ENCODE measurements at places on chromosomes 1 and 21.

DNA sequence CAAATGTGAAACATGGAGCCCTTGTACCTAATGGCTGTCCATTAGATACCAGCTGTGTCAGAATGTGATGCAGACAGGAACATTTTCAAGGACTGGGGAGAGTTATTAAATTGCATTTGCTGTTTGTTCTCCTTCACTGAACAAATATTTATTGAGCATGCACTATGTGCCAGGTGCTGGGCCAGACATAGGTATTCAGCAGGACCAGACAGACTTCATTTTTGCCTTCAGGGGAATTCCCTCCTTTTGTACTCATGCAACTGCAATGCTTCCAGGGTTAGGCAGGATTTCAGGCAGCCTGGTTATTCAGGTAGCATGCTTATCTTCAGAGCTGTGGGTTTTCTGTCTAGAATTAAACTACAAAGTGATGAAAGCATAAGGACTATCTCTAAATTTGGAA is 64.2 kb upstream of the SMYD2 start:
- DNase-seq: no peak

GRCh38 chr1:192527950-192528349 is 47.6 kb upstream of the RGS1 start:
- DNase-seq: no peak

GRCh38 chr1:154442006-154442740 is 37.0 kb downstream of the IL6R start:
- no peak for DNase-seq

GRCh38 chr1:94855307-94855700 is 35.1 kb downstream of the SLC44A3 start:
- DNase-seq: no peak

DNA sequence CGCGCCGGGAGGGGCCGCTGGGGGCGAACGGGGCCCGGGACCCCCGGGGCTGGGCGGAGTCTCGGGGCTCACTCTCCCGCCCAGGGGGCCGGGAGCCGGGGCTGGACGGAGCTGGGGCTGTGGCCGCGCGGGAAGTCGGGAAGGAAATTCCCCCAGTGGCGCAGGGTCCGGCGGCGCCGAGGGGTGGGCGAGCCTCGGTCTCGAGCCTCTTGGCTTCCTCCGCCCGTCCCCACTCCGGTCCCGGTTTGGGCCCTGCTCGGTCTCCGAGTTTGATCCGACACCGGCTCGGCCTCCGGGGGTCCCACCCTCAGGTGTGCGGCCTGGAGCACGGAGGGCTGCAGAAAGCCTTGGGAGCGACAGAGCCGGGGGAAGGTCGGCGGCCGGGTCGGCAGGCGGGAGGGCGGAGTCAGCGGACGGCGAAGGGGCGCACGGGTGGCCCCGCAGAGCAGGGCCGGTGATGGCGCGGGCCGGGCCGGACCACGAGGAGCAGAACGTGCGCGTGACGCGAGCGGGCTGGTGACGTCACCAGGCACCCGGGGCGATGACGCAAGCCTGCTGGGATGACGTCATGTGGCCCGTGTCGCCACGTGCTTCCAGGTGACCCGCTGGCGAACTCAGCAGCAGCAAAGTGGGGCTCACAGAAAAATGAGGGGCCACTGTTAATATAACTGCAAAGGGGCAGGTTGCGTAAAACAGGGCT is 610 bp upstream of the HES4 start:
- DNase-seq: peak; percentile 56

DNA sequence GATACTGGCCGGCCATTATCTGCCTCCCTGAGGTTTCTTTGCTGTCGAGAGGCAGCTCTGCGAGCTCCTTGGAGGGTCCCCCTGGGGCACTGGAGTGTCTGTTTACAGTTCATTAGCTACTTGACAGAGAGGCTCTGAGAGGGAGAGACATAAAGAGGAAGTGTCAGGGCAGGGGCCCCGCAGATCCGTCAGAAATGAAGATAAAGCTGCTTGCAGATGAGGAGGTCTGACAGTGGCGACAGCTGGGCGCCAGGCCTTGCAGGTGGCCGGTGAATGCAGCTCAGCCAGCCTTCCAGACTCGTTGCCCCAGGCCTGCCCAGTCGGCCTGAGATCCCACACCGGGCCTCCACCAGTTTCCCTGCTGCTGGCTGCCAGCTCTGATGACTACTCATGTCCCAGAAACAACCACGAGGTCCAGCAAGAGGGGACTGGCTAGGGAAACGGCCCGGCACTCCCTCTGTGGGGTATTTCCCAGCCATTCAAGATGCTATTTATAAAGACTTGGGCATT is 84.7 kb downstream of the DISP3 start:
- DNase-seq: no peak

GRCh38 chr1:4178501-4179113 is 278.5 kb upstream of the C1orf174 start:
- DNase-seq: no peak

DNA sequence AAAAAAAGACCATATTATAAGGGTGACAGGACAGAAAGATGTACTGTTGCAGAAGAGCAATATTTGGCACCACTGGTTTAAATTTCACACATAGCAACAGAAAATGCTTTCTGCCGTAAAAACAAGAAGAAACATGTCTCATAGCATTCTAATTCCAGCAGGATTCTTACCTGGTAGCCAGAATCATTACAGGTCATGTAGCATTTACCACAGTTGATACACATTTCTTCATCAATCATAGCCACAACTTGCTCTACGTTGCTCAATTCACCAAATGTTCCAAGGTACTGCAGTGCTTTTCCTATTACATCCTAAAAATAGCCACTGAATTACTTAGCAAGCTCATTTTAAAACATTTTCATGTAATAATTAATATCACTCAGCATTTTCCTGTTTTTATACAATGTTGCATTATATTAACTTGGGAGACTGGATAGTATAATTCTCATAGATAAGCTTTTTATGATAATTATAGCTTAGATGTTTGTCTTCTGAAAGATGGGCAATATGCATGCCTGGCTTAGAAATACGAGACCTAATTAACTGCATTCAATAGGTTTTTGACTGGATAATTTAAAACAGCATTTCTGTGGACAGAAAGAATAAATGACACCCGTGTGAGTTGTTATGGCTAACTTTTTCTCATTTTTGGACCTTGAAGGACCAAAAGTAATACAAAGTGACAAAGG is 360.7 kb downstream of the PTBP2 start:
- no peak for DNase-seq

DNA sequence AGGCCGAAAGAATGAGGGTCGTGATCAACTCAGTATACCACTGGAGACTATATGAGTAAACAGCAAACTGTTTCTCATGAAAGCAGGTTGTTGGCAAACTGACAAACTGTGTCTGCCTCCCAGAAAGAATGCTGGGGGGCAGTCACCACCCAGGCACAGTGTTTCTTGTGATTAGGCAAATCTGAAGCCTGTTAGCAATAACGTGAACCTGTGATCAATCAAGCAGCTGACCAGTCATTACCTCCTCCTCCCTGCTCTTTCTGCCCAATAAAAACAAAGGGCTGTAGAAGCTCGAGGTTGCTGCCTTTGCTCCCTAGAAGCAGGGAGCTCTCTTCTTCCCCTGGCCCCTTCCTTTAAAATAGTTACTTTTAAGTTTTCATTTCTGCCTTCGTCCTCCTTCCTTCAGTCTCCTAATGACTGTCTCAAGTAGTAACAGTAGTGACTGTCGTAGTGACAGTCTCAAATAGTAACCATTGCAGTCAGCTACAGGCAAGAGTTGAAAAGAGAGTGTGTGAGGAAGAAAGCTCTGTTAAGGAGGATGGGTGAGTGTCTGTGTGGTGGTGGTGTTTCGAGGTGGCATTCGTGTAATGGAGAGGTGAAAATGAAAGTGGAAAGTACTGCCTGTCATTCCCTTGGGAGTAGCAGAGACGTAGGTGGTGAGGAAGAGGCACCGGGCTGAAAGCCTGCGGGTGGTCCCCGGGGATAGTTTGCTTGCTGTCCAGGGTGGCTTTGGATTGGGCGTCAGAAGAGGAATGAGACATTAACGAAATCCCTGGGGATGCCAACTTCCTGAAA is 14.5 kb downstream of the HHAT start:
- DNase-seq: no peak

DNA sequence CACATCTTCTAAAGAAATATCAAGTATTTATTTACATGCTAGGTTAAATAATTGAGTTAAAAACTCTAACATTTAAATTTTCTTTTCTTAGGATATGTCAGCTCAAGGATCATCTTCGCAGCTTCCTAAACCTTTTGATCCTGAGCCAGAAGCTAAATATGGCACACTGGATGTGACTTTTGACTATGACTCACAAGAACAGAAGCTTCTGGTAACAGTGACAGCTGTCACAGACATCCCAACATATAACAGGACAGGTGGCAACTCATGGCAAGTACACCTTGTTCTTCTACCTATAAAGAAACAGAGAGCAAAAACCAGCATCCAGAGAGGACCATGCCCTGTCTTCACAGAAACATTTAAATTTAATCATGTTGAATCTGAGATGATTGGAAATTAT is 132.7 kb upstream of the SERTAD4 start:
- DNase-seq: no peak

- DNase-seq: no peak
Observed at GRCh38 chr1:209641832-209642172, 10.4 kb downstream of the LAMB3 start.

- DNase-seq: no peak
Observed at GRCh38 chr1:228957535-228957934, 222.3 kb downstream of the RHOU start.

GRCh38 chr1:62676611-62677356 is 11.4 kb downstream of the DOCK7 start:
- no peak for DNase-seq

DNA sequence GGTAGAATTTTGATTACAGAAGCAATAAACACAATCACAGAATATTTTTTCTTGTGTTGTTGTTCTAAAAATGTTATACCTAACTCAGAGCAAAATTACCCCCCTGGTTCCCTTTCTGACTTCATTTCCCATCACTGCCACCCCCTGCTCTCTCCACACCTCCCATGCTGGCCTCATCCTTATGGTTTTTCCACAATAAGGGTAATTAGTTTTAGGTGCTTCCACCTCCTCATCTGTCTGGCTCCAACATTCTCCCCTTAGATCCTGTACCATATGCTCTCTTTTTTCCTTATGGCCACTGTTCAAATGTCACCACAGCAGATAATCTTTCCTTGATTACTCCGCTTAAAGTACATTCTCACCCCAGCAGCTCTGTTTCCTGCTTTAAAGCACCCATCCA is 2208.6 kb downstream of the MRPL39 start:
- no peak for DNase-seq

DNA sequence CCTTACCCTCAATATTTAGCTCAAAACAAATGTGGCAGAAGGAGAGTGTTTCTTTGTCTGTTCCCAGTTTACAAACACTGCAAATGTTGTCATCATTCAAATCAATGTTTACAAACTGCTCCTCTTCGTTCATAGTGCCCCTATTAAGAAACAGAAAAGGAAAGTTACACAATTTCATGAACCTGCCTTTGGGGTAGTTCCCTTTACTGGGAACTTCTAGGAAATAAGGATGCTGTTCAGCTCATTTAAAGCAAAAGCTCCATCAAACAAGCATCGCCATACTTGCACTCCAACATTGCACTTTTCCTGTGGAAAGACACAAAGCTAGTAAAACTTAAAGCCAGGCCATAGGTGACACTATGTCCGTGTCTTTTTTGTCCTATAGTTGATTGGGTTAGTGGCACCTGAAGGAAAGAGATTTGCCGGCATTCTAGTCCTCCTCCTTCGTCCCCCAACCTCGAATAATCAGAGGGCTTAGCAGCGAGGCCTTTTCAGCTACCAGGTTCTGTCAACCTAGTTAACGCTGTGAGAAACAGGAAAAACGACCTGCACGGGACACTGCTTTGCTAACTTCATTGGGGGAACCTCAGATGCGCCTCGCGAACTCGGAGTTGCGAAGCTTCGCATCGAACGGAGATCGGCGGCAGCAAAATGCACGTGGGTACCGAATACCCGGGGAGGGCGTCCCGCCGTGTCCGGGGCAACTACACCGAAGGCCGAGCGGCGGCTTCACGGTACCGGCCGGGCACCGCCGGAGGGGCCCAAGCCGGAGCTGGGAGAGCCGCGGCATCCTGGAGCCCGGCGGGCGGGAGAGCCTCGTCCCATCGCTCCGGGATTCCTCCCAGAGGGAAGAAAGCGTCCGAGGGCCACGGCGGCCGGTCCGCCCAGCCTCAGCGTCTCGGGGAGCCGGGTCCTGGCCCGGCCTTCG is 706 bp downstream of the C21orf91 start:
- peak; percentile 26 for DNase-seq

- DNase-seq: no peak
Observed at GRCh38 chr1:25039229-25039628, 109.2 kb upstream of the RUNX3 start.

DNA sequence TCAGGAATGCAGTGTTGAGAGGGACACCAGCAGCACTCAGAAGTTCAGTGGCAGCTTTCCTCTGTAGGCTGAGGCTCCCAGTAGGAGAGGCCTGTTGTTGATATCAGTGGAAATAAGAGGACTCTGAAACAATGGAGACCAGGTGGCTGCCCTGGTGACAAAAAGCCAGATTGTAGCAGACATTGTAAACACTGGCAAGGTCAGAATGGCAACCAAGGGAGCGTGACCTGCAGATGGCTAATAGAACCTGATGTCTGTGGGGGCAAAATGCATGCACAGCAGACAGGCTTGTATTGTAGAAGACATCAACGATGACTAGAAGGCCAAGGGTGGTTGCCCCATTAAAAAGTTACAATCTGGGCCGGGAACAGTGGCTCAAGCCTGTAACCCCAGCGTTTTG is 53.1 kb upstream of the GPR37L1 start:
- no peak for DNase-seq

DNA sequence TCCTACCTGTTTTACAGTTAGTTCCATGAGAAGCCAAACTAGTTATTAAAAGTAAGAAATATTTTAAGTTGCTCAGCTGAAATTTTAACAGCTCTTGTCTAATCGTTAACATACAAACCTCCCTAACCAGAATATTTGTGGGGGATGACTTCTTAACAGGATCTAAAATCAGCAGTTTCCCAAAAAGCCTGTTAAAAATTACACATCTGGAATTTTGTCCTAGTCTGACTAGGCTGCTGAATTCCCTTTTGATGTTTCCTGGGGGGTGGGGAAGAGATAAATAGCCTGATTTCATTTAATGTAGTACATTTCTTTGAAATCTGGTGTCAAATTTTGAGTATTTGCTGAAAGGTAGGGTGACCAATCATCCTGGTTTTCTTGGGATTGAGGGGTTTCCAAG is 78.8 kb upstream of the ARHGAP29 start:
- DNase-seq: no peak

DNA sequence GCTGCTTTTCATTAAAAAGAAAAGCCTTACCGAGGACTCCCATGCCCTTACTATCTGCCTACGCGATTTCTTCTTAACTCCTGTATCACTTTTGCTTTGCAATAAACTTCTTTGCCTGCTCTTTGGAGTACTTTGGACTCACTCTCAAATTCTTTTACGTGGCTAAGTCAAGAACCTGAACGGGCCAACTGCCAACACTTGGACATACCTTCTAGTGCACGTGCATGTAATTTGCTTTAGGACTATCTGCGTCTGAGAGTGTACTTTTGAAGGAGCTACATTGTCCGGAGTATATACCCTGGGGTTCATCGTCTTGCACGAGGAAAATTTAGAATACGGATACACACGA is 3.6 kb upstream of the OTUD3 start:
- DNase-seq: no peak
